ENCODE measurements at places on chromosomes 13 and 19.

- no peak for DNase-seq
Observed at GRCh38 chr19:1394252-1395193, 6.8 kb downstream of the GAMT start.

DNA sequence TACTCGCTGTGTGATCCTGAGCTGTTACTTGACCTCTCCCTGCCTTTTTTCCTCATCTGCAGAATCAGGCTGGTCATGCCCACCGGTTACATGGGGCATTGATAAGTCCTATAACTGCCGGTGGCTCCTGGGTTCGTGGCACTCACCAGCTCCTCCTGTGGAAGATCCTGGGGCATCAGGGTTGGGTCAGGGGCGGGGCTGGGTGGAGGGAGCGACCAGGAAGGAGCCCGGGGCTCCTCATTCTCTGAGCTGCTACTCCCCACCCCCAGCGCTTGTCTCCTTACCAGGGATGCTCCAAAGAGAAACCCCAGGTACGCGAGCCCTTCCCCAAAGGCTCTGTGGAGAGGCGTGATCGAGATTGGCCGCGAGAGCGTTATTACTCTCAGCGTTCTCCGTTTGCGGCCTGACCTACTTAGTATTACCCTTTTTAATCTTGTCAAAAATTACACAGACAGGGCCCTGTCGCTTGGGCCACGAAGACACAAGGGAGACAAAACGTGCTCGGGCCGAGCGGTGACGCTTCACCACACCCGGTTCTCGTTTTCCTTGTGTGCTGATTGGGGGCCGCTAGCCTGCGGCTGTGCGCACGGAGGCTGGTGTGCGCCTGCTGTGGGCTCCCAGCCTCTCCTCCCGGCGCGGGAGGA lies 10.7 kb downstream of the HDGFL2 start:
- DNase-seq = no peak

- no peak for DNase-seq
Observed at GRCh38 chr13:38202740-38203139, 146.9 kb upstream of the UFM1 start.

DNA sequence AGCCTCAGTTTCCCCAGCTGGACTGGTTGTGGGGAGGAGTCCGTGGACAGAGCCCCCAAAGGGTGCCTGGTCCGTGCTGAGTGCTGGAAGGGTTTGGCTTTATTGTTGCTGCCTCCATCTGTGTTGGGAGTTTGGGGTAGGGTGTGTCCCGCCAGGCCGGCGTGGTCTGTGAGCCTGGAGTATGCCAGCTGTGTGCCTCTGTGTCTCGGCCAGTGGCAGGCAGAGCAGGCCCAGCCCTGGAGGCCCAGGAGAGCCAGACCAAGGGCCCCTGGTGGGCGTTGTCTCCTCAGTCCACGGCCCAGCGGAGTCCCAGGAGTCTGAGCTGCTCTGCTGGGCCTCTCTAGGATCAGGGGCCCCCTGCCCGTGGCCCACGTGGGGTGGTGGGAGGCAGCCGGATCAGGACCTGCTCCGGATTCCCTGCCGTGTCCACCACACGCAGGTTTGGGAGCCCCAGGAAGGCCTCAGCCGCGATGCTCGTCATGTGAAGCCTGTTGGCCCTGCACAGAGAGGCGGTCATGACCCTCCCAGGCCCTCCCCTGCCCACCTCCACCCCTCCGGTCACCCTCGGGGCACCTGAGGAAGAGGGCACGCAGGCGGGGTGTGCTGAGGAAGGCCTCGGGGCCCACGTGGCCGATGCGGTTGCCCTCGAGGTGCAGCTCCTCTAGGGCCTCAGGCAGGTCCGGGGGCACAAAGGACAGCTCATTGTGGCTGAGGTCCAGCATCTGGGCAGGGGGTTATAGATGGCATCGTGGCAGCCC lies 6.6 kb downstream of the PODNL1 start:
- no peak for DNase-seq

DNA sequence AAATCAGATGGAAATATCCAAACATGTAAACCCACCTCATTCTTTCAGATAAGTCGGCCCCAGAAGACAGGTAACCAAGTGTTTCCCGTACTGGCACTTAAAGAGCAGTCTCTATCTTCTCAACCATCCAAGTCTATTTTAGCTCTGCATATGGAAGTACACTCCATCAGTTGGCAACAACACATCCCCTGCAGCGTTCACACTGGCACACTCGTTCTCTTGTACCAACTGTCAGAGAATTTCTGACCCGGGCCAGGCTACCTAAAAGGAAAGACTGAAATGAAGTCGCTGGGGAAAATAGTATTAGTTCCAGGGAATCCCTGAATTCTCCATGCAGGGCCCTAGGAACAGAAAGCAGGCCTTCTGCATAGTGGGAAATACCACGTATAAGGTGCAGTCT lies 109.3 kb downstream of the RXFP2 start:
- DNase-seq = no peak

DNA sequence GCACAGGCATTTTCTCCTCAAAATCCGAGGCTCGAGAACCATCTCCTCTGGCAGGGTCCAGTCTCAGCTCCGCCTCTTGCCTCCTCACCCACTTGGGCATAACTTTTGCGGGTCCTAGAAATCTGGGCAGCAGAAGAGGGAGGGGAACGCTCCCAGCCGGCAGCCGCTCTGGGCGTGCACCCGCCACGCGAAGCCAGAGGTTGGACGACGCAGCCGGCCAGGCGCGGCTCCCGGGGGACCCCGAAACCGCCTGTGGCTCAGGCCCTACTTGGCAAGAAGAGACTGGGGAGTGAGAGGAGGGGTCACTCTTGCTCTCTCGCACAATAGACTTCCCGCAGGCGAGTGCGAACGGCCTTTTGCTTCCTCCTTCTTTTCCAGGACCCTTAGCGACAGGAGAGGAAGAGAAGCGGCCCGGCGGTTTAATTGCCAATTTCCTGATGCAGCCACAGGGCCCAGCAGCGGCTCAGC lies 6.0 kb upstream of the SOX1 start:
- DNase-seq = no peak

GRCh38 chr13:70729369-70729768 lies 621.1 kb upstream of the KLHL1 start:
- no peak for DNase-seq

DNA sequence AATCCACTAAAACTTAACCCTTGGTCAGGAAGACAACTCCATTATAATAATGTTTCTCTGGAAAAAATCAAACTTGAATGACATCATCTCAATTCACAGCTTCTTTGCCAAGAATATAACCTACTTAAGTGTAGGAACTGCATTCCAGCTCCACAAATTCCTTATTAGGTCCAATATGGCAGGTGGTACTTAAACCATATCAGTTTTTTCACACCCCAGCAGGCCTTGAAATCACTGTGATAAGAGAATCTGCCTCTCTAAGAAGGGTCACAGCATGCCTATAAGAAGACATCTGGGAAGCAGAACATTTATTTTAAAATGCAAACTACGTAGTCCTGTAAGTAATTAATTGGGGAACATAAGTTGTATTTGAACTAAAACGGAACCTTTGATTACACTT lies 687.8 kb downstream of the DIAPH3 start:
- DNase-seq = no peak

GRCh38 chr19:40305403-40305802 lies 20.3 kb upstream of the AKT2 start:
- peak; percentile 72 for DNase-seq

DNA sequence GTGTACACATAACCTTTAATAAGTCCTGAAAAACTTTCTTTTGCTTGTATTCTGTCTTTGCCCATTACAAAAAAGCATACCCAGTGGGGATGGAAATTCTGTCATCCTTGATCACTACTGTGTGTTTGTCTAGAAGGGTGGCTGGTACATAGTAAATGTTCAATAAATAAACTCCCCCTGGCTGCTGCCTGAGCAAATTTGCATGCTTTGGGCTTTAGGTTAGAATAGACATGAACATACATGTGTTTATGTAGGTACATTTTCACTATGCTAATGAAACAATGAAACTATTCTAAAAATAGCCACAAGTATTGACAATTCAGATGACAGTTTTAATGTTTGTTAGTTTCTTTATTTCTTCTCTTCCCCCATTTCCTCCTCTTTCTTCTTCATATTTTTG lies 36.1 kb downstream of the TNFSF13B start:
- DNase-seq = no peak

DNA sequence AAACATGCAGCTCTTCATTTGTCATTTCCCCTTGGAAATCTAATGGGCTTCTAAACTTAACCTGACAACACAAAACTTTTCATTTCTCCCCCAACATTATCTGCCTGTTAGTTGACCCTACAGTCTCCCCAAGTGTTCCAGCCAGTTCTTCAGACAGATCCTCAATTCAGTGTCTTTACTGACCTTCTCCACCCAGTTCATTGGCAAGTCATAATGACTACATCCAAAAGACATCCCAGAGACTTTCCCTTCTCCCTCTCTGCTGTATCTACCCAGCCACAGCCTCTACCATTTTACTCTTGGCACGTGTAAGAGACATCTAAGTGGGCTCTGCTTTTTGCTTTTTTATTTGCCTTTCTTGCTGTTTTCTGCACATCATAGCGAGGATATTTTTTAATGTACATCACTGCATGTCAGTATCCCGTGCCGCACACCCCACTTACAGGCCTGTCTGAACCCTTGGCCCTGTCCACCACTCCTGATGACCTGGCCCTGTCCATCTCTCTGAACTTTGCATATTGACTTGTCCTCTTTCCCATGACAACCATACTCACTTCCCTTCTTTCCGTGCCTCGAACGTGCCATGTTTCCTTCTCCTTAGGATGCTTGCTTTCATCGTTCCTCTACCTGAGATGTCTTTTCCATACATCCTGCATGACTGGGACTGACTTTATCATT lies 391.9 kb downstream of the IRS2 start:
- DNase-seq = no peak

GRCh38 chr13:28559636-28560259 lies 64.8 kb upstream of the FLT1 start:
- DNase-seq = no peak
